Upper lobe of right lung (tissue), 1 donor: ENCODE measurements at places on chromosomes 4 and X. TPM values are rescaled to one million over a fixed set of nuclear protein-coding genes. Genes with fewer than 3 reads are reported as not detected.

The DDX60 gene
- total RNA-seq, result 27.6 TPM

The PDZD4 gene
- total RNA-seq, result 8.3 TPM

The FAM200B gene
- total RNA-seq, result 29.3 TPM

- no peak for DNase-seq
Observed at GRCh38 chr4:130183766-130184165, 1087.8 kb downstream of the C4orf33 start.

- DNase-seq, result no peak
Observed at GRCh38 chrX:117092641-117093040, 629.9 kb upstream of the CT83 start.

- DNase-seq, result no peak
Observed at GRCh38 chr4:111775556-111776297, 369.5 kb upstream of the FAM241A start.
